ENCODE measurements at places on chromosomes 12 and 14.

DNA sequence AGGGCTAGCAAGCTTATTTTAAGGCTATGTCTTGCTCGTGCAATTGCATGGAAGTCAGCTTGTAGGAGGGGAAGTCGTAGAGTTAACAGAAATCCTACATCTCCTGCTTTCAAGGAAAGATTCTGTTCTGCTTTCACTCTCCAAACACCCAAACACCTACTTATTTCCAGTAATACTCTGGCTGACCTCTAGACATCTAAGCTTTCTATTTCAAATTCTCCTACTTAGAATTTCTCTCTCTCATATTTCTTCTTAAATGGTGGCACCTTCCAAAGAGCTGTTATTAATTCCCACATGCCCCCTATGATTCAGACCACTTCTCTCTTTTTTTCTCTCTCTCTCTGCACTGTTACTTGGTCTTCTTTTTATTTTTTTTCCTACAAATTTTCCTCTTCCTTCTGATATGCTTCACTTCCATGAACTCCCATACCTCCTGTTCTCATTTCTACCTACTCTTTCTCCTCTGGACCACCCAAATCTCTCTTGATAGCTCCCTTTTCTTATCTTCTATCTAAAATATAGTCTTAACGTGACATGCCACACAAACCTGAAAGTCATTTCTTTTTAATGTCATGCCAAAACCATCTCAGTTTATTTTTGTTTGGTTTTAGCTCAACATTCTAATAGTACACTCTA is 90.8 kb downstream of the RPS6KA5 start:
- DNase-seq: peak; percentile 55

GRCh38 chr14:75406856-75407255 is 21.0 kb upstream of the JDP2 start:
- no peak for DNase-seq

GRCh38 chr12:69932676-69933552 is 107.9 kb downstream of the MYRFL start:
- no peak for DNase-seq

DNA sequence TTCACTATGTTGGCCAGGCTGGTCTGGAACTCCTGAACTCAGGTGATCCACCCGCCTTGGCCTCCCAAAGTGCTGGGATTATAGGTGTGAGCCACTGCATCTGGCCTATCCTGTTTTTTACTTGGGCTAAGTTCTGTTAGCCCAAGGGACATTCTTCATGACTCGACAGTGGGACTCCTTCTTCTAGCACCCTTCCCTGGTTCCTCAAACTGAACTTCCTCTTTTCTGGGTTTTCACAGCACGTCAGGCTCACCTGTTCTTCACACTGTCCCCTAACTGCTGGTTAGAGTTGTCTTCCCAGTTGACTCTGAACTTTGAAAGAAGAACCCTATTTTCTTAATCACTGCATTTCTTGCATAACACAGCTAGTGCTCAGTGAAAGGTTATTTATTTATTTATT is 22.5 kb downstream of the CABP1 start:
- DNase-seq: peak; percentile 49

- DNase-seq: no peak
These were observed 95.6 kb upstream of the NRXN3 start for GRCh38 chr14:78074561-78074960.

Measured in Kasumi-1 (cell line).